Activated effector memory CD4-positive, alpha-beta T cell treated with anti-CD3 and anti-CD28 coated beads, Interleukin-2, amount 50 U/mL, for 16 hours (primary cell): ENCODE measurements at places on chromosomes 2 and 18.

DNA sequence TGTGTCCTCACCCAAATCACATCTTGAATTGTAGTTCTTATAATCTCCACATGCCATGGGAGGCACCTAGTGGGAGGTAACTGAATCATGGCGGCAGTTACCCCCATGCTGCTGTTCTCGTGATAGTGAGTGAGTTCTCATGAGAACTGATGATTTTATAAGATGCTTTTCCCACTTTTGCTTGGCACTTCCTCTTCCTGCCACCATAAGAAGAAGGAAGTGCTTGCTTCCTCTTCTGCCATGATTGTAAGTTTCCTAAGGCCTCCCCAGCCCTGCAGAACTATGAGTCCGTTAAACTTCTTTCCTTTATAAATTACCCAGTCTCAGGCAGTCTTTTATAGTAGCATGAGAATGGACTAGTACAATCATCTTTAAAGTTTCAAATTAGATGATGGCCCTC, 902.4 kb upstream of the PIK3C3 start:
- no peak for DNase-seq

- DNase-seq = no peak
Measured at GRCh38 chr2:10350761-10351160, 48.1 kb downstream of the HPCAL1 start.

DNA sequence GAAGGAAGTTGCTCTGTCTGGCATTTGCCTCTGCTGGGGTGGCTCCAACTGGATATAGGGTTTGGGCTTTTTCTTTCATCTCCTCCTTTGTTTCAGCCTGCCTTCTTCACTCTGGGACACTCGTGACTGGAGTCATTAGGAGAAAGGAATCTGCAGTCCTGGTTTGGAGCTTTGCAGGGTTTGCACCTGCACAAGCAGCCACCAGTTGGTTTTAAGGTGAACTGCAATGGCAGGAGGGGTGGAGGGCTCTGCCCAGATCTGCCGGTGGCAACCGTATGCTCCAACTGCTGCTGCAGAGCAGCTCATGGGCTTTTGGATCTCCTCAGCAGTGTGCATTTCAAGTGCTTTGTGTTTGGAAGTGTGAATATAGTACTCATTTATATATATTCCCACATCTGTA, 131.3 kb upstream of the MGAT5 start:
- no peak for DNase-seq

- DNase-seq = no peak
Measured at GRCh38 chr18:43531438-43531837, 254.1 kb upstream of the SYT4 start.

- peak; percentile 52 for DNase-seq
Measured at GRCh38 chr2:25078170-25079049, 36.5 kb downstream of the EFR3B start.

DNA sequence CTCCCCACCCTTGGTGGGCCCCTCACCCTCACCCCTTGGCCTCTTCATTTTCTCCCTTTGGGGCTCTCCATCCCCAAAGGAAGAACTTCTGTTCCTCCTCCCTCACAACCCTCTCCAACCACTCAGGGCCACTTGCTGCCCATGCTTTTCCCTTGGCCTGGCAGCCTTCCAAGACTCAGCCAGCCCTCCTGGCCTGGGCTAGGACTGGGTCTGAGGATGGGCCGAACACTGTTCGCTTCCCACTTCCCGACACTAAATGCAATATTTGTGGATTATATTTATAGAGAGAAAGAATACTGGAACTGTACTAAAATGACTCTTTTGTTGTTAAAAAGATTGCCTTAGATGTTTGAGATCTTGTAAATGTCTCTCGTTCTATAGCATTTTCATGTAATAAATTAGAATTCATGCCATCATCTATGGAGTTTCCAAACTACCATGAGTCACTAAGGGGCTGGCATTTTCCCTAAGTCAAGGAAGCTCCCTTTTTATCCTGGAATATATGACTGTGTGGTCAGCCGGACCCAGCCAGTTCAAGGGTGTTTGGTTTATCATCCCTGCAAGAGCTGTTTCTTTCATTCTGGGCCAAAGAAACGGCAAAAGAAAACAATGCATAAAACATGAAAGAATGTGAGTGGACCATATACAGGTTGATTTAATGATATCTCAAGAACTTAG, 3.8 kb downstream of the CXCR2 start:
- DNase-seq = no peak
